H4 (cell line): ENCODE measurements at places on chromosomes 2 and 18. TPM values are rescaled to one million over a fixed set of nuclear protein-coding genes. Genes with fewer than 3 reads are reported as not detected.

- no peak for DNase-seq
Measured at GRCh38 chr2:42663828-42664227, 95.4 kb downstream of the MTA3 start.

The CAPN14 gene
- 0.14 TPM in 1 of 2 replicates, not detected in the other for total RNA-seq

DNA sequence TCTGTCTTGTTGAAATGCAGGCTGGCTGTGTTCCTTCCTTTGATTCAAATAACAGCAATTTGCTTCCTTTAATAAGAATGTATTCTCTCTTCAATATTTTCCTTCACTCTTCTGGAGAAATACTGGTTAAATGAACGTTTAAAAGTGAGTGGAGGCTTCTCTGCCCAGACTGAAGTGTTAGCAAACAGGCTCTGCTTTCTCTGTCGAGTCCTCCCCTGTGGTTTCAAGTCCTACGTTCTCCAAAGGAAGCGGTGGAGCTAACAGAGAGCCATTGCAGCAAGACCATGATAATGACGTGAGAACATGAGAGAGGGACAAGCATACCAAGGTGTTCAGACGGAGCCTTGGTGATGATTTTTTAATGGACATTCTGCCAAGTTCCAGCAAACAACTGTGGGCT is 26.2 kb upstream of the PID1 start:
- DNase-seq = no peak

DNA sequence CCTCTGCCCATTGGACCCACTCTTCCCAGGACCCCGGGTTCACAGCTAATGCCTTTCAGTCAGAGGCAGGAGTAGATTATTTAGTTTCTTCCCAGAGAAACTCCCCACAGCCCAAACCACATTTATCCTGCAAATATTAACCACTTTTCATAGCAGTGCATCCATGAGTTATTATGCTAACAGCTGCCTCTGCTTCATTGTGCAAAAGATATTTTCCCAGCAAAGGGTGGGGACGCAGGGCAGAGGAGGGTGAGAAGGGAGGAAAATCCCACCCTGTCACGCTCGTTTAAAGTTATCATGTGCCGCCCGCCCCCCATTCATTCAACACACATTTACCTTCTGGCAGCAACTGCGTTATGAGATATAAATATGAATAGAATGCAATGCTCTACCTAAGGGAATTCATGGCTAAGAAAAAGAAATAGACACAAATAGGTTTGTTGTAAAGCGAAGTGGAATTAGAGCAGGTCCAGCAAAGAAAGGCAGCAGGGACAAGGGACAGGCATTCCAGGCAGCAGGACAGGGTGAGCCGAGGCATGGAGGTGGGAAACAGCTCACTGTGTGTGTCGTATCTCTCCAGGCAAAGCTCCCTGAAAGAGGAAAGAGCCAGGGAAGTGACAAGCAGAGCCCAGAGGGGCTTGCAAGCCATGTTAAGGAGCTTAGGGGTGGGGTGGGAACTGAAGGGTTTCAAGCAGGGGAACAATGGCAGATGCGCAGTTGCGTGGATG is 46.3 kb upstream of the LTBP1 start:
- no peak for DNase-seq

- DNase-seq = no peak
Measured at GRCh38 chr2:139175510-139175909, 395.3 kb upstream of the NXPH2 start.

DNA sequence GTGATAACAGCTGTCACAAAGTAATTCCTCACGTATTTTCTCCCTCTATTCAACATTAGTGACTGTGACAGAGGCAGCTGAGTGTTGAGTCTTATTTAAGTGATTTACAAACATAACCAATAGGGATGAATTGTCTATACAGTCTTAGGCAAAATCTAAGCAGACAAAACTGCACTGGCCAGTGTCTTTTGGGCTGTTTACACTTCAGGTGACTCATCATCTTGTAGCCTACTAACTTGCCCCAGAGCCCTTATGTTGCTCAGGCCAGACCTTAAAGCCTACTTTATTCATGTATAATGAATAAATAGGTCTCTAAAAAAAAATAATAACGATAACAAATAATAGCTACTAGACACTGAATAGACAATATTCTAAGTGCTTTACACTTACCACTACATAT is 17.2 kb downstream of the THOC1 start:
- DNase-seq = no peak

DNA sequence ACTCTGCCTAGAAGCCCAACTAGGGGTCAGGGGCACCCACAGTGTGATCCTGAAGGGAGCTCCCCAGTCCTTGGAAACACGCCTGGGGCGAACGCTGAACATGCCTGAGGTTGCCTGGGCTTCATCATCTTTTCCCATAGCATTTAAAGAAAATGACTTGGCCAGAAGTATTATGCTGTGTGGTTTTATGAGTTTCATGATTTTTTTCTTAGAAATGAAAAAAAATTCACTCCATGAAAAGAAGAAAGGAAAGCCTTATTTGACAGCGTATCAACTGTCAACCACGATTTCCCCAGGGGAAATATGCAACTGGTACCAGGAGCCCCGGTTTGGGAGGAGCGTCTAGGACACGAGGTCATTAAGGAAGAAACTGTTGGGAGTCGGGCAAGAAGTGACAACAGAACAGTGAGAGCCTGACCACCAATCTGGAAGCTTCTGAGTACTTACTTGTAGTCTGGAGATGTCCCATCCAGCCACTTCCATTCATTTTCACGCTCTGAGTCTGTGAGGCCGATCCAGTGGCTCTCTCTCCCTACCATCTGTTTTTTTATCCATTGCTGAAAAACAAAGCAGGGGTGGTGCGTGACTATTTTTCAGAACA is 63.5 kb upstream of the THOC1 start:
- DNase-seq = peak; percentile 58

DNA sequence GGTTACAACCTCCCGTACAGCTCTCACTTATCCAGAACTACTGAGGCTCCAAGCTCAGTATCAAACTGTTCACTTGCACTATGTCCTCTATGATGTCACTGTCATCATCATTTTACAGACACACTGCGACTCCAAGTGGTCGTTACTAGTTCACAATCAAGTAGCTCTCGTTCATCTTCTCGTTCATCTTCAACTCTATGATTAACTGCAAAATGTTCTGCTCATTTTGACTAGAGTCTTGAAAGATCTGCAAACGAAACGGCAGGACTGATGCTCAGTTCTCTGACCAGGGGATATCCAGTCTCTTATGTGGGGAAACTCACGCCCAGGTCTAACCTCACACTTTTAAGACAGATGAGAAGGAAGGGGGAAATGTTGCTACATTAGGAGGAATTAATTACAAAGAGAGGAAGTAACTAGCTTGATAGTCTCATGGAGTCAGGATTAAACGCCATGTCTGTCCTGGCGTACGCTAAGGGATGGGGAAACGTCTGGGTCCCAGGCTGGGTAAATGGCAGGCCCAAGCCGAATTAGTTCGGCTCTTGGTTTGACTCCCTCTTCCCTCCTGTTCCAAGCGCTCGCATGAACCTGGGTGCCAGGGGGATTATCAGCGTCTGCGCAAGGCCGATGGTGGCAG is 794 bp upstream of the CHCHD5 start:
- peak; percentile 42 for DNase-seq

GRCh38 chr2:152546230-152546837 is 170.9 kb downstream of the PRPF40A start:
- no peak for DNase-seq

DNA sequence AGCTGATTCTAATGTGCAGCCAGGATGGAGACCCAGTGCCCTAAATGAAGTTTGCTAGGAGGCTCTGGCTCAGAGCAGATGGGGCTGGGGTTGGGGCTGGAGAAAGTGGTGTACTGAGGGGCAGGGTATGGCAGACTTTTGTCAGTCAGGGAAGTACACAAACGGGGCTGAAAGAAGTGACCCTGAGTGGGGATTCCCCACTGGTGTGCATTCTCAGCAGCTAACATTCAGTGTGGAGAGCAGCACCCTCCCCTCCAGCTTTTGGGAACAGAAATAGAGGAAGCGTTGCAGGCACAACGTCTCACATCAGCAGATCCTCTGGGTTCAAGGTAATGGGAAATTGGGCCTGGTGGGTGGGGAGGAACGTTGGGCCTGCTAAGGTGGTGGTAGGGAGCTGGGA is 89.1 kb upstream of the GCFC2 start:
- no peak for DNase-seq

The ANKRD29 gene
- 8.4 and 8.9 TPM in 2 replicates for total RNA-seq

GRCh38 chr2:2703172-2703571 is 372.1 kb upstream of the MYT1L start:
- no peak for DNase-seq
